ENCODE measurements at places on chromosomes 7 and 10. TPM values are rescaled to one million over a fixed set of nuclear protein-coding genes. Genes with fewer than 3 reads are reported as not detected.

Gene PRSS37
- not detected for total RNA-seq

DNA sequence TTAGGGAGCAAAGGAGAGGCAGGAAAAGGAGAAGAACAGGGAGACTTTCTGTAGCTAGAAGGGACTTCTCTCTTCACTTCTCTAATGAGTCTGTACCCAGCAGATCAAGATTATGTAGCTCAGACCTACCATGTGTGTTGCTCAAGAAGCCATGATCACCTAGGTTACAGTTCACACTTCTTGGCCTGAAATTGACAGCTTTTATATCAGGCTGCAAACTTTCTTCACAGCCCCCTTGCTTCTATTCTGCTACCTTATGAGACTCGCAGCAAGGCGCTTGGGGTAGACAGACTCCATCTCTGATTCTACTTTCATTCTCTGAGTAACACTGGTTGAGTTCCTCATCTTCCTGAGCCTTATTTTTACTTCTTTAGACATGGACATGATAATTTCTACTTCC is 19.6 kb upstream of the GIMAP2 start:
- DNase-seq: no peak

Gene SNX10
- total RNA-seq: 13.4 TPM

DNA sequence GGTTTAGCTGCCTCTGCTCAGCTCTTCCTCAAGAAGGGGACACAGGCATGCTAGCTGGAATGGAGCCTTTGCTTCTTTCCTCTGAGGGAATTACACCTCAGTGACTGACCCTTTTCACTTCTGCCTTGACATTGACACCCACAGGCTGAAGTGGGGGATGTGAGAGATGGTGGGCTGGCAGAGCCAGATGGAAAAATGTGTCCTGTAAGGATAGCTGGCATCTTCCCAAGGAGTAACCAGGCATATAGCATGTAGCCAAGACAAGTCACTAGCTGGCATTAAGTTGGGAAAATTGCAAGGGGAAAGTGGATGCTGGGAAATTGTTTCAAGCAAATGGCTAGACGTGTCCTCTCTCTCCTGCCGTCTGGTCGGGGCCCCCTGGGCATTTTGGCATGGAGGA is 19.9 kb downstream of the STMP1 start:
- no peak for DNase-seq

Gene TNPO3
- total RNA-seq: 42.7 TPM

- no peak for DNase-seq
Observed at GRCh38 chr7:155997431-155998327, 185.4 kb upstream of the SHH start.

Gene MEIG1
- total RNA-seq: not detected

Gene ITPRID1
- 1.6 TPM for total RNA-seq

Gene LIPK
- 0.66 TPM for total RNA-seq

Gene PVRIG
- 0.32 TPM for total RNA-seq

DNA sequence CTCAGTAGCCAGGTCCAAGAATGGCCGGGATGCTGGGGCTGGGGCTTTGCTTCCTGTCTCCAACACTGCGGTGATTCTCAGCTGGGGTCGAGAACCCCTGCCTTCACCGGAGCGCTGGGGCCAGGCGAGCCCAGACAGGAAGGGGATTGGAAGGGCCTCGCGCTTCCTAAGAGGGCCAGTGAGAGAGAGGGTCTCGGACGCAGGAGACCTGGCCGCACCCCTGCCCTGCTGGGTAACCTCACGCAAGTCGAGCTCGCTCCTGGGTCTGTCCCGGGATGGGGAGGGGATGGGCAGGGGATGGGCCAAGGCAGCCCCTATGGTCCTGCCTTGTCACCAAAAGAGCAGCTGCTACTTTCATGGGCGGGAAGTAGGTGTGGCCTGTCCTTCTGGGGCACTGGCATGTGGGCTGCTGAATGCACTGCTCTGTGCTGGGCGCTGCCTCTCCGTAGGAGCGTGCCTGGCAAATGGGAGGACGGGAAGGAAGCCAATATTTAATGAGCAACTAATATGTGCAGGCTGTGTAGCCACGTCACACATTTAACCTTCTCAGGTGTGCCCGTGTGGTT is 20.0 kb downstream of the KCNK18 start:
- DNase-seq: no peak

GRCh38 chr7:125814100-125814499 is 884.5 kb upstream of the POT1 start:
- DNase-seq: no peak

Gene UNCX
- total RNA-seq: not detected

Gene SPDYE6
- total RNA-seq: 0.33 TPM

GRCh38 chr10:125094806-125095205 is 65.6 kb downstream of the CTBP2 start:
- no peak for DNase-seq

Gene ZNF107
- total RNA-seq: 33.1 TPM

DNA sequence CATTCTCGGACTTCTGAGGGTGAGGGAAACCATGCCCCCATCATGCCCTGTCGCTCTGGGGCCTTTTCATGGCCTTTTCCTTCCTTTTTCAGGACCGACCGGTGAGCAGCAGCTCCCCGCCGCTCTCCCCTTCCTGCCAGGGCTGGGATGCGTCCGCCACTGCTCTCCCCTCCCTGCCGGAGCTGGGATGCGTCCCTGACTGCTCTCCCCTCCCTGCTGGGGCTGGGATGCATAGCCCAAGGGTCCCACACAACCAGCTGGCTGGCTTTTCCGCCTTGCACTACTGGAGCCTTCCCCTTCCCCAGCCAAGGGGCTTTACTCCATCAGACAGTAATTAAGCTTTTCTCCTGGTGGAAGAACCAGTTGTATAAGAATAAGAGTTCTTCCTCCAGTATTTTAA is 129.7 kb upstream of the COBL start:
- no peak for DNase-seq

DNA sequence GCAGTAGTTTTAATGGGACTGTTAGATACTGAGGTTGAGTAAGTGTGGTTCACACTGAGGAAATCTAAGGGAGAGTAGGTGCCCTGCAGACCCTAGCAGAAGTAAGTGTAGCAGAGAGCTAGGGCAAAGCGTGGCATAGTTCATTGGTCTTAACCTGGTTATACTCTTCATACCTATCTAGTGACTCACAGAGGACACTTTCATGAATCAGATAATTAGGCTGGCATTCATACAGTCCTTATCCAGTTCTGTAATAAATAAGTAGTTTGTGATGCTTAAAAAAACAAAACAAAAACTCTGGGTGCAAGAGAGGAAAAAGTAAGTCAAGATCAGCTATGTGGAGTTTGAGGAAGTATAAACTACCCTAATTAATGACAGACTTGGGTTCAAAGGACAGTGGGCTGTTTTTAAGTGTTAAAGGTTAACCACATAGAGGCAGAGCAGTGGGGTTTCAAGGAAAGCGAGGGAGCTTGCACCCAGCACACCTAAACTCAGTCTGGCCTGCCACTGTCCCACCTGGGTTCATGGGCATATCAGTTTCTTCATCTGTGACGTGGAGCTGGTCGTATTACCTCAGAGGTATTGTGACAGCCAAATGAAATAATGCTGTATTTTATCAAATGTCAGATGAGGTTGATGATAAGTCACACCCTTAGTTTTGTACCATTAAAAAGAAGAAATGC is 27.1 kb downstream of the LMTK2 start:
- DNase-seq: no peak

GRCh38 chr10:119026301-119027110 is 3.0 kb upstream of the NANOS1 start:
- no peak for DNase-seq

- no peak for DNase-seq
Observed at GRCh38 chr7:50304911-50305582, 531 bp downstream of the IKZF1 start.
